ENCODE measurements at places on chromosomes 3 and 15.

DNA sequence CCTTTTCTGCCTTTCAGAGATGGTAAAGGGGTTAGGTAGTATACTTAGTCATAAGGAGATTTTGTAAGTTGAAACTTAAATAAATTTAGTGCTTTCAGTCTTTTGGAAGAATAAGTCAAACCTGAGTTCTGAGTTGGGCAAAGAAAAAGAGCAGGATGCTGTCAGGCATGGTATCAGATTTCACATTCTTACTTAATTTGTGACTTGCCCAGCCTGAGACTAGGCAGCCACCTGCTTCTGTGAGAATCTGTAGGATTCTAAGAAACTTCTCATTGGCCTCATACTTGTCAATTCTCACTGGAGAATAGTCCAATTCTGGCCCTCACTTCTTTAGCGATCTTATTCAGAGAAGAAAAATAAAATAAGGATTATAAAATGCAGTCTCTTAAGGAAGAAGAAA is 577.5 kb downstream of the DIPK2A start:
- DNase-seq: no peak

GRCh38 chr3:112984485-112984884 is 6.3 kb upstream of the GTPBP8 start:
- DNase-seq: no peak

GRCh38 chr3:64027658-64028057 is 4.4 kb upstream of the PSMD6 start:
- DNase-seq: no peak

DNA sequence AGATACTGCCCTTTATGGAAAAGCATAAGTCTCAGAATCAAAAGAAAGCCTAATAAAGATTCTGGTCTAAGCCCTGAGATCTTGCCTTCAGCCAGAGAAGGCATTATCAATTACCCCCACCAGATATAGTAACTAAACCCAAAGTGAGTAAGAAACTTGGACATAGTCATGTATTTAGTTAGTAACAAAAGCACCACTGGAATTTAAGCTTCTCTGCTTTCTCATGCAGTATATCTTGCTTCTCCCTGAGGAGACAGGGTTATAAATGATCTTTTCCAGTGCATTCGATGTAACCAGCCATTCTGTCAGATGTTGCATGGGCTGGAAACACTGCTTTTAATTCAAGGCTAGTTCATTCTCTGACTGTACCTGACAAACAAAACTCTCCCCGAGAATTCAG is 946.7 kb downstream of the NAALADL2 start:
- no peak for DNase-seq

DNA sequence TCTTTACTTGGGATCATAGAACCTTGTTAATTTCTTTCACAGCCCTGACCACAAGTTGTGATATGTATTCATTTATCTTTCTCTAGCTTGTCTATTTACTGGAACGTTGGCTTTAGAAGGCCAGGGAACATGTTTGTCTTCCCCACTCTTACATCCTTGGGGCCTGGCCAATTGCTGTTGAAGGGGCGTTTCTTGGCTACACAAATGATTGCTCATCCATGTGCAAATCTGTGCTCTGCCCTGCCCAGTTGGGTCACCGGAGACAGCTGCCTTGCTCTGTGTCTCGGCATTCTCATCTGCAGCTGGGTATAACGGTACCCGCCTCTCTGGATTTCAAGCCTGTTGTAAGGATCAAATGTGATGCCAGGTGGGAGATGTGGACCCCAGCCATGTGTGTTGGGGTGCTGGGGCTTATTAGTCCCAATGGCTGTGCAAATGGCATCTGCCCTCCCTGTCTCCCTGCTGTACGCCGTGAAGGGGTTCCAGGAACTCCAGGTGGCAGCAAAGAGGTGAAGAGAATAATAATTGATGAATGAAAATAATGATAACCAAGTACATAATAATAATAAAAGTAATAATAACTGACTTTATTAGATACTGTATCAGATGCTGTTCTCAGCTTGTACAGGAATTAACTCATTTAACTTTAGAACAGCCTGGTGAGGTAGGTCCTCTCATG is 24.0 kb upstream of the TLE3 start:
- peak; percentile 81 for DNase-seq

DNA sequence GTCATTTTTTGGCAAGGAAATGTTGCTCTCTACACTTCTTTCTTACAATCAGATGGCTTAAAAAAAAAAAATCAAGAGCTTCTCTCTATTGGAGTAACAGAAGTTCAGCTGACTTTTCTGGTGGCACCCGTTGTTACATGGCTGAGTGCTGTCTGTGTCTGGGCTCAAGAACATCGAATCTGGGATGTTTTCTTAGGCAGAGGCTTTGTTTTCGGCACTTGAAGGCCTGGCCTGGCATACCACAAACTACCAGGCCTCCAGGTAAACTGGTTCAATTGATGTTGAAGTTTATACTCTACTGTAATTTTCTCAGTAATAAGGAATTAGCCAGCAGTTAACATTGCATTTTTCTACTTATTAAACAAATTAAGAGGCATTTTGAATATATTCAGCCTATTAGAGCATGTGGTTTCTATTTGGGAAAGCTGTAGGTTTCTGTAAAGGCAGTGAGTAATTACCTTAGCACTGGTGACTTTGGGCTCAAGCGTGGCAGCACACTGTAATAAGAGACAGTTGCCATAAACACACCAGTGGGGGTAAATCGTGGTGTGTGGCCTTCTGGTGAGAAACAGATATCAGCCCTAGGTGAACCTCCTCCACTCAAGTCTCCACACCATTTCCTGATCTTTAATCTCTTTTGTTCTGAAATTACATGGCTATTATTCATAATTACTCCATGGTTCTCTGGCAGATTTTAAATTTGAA is 544.7 kb downstream of the MECOM start:
- no peak for DNase-seq

DNA sequence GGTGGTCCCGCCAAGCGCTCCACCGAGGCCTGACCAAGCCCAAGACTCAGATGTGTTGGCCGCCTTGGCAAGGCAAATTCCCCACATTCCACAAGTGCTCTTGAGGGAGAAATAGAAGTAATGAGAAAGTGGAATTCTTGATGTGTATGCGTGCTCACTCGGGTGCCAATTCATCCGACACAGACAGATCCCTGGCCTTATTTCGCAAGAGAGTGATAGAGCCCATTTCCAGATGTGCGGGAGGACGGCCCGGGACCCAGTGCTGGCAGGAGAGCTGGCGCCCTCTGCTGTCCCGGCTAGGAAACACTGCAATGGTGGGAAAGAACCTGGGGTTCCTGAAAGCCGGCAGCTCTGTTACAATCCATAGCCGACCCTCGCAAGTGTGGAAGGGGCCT is 76.0 kb downstream of the HMG20A start:
- DNase-seq: peak; percentile 90

- DNase-seq: peak; percentile 24
Measured at GRCh38 chr3:114179575-114179974, 723 bp upstream of the DRD3 start.

DNA sequence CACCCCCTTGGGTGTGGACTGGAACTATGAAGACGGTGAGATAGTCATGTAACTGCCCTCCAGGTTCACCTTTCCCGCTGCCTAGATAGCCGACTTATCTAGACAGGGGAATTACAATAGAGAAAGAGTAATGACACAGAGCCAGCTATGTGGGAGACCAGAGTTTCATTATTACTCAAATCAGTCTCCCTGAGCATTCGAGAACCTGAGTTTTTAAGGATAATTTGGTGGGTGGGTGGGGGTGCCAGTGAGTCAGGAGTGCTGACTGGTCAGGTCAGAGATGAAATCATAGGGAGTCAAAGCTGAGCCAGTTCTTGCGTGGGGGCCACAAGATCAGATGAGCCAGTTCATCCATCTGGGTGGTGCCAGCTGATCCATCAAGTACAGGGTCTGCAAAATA is 19.7 kb upstream of the DNAJC19 start:
- no peak for DNase-seq

DNA sequence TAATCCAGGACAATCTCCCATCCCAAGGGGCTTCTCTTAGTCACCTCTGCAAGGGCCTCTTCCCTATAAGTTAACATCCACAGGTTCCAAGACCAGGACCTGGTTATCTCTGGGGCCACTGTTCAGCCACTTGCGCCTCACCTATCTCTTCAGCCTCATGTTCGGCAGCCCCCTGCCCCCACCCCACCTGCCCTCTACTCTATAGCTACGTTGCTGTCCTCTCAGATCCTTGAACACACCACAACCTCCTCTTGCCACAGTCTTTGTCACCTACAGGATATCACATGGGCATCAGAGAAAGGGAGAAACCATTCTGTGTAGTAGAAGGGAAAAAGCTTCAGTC is 33.9 kb downstream of the SLC41A3 start:
- no peak for DNase-seq

DNA sequence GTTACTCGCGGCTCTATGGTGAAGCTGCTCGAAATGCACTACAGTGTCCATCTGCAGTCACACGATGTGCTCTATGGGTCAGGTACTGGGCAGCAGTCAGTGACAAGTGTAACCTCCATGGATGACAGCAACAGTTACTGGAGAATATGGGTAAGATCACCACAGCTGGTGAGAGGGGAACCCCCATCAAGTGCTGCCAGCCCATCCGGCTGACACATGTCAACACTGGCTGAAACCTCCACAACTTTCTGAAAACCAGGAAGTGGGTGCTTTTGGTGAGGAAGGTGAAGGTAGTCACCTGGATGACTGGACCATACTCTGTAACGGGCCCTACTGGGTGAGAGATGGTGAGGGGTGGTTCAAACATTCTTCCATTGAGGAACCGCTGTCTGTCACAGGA is 87.4 kb upstream of the C15orf39 start:
- no peak for DNase-seq

GRCh38 chr3:143483214-143483613 is 363.6 kb downstream of the CHST2 start:
- DNase-seq: no peak

- DNase-seq: peak; percentile 31
Measured at GRCh38 chr3:63228677-63229076, 49.4 kb upstream of the SYNPR start.

- DNase-seq: no peak
Measured at GRCh38 chr3:18126772-18127171, 298.4 kb downstream of the SATB1 start.

DNA sequence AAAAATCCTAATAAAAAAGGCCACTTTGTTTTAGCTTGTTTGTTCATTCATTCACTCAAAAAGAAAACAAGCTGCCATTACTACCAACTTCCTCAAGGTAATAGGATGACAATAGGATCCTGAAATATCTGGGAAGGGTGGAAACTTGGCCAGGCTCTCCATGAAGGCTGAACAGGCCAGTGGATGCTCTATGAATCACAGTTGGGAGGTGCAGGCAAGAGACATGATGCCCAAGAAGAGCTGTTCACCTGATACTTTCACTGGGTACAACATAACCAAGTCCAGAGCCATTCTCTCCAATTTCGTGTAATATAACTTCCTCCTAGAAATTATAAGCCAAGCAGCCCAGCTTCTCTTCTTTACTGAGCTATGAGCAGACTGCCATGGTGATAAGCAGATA is 37.3 kb downstream of the NMNAT3 start:
- no peak for DNase-seq

DNA sequence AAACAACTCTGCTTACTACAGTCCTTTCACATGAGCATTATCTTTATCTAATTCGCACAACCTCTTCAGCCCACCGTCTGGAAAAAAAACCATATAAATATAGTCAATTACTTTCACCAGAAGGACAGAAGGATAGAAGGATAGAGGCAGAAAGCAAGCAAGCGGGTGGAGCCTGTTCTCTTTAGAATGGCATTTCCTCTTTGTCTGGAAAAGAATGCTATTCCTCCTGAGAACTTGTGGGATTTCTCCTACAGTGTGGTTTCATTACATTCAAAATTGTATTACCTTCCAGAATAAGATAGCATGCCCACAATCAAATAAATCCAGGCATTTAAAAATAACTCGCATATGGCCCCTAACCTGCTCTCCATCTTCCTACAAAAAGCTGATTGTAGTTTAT is 23.1 kb downstream of the SLC30A4 start:
- DNase-seq: peak; percentile 31

DNA sequence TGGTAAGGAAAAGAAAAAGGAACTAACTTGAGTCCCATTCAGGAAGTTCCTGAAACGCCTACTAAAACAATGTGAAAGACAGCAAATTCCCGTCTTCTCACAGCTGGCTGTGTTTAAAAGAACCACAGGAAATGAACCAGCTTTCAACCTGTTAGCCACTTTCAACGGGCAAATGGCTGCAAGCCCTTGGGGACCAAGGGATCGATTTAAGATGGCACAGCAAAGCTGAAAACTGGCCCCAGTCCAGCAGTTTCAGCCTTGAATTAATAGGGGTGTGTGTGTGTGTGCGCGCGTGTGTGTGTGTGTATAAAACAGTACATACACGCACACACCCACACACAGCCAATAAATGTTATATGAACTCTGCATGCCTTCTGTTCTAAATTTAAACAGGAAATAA is 168.7 kb upstream of the TMCO5A start:
- DNase-seq: peak; percentile 13

GRCh38 chr15:100777821-100778220 is 101.8 kb upstream of the ALDH1A3 start:
- DNase-seq: peak; percentile 50

- DNase-seq: no peak
Measured at GRCh38 chr15:34722439-34722836, 32.4 kb downstream of the GJD2 start.

GRCh38 chr15:48794697-48795134 is 16.2 kb downstream of the CEP152 start:
- DNase-seq: peak; percentile 49

- peak; percentile 42 for DNase-seq
Measured at GRCh38 chr3:12479919-12480427, 4.3 kb upstream of the TSEN2 start.

GRCh38 chr3:64129106-64129505 is 96.2 kb downstream of the PRICKLE2 start:
- no peak for DNase-seq

DNA sequence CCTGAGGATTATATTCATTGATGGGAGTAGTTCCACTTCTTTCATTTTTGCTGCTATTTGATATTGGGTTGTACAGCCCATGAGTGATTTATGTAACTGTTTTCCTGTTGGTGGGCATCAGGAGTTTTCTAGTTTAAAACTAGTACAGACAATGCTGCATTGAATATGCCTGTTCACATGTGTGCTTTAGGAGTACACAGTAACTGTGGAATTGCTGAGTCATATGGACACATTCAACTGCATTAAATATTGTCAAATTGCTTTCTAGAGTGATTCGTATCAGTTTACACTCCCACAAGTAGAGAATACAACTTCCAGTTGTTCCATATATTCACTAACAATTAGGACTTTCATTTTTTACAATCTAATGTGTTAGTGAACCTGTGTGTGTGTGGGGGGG is 59.8 kb upstream of the THSD4 start:
- DNase-seq: peak; percentile 38

- DNase-seq: no peak
Measured at GRCh38 chr15:76391847-76392246, 55.3 kb downstream of the ISL2 start.

GRCh38 chr3:7734456-7734855 is 767.2 kb upstream of the LMCD1 start:
- peak; percentile 15 for DNase-seq

GRCh38 chr3:180383332-180384020 is 218.5 kb upstream of the TTC14 start:
- DNase-seq: no peak

- no peak for DNase-seq
Measured at GRCh38 chr3:38097446-38098375, 39.2 kb downstream of the ACAA1 start.

GRCh38 chr3:133836497-133837158 is 31.0 kb downstream of the SRPRB start:
- no peak for DNase-seq

GRCh38 chr3:27792869-27793268 is 70.7 kb upstream of the EOMES start:
- DNase-seq: no peak

Measured in astrocyte of the spinal cord (primary cell).